ENCODE measurements at places on chromosomes 12 and 14.

- DNase-seq, result no peak
Measured at GRCh38 chr12:78470354-78471195, 394.0 kb upstream of the SYT1 start.

DNA sequence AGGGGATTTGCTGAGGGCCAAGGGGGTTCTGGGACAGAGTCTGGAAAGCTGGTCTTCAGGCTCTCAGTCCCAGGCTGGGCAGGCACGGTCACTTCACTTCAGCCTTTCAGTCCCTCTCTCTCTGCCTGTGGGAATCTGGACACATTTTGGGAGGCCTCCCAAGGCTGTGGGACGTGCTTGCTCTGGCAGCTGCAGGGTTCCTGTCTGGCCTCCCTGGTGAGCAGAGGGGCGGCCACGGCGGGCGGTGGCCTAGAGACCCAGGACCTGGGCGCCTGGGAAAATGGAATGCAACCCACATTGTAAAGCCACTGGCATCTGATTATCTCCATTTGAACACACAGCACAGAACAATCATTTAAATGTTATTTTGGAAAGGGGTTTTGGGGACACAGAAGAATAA, 10.1 kb upstream of the ALDH2 start:
- no peak for DNase-seq

- no peak for DNase-seq
Measured at GRCh38 chr12:16027002-16027401, 115.9 kb downstream of the DERA start.

DNA sequence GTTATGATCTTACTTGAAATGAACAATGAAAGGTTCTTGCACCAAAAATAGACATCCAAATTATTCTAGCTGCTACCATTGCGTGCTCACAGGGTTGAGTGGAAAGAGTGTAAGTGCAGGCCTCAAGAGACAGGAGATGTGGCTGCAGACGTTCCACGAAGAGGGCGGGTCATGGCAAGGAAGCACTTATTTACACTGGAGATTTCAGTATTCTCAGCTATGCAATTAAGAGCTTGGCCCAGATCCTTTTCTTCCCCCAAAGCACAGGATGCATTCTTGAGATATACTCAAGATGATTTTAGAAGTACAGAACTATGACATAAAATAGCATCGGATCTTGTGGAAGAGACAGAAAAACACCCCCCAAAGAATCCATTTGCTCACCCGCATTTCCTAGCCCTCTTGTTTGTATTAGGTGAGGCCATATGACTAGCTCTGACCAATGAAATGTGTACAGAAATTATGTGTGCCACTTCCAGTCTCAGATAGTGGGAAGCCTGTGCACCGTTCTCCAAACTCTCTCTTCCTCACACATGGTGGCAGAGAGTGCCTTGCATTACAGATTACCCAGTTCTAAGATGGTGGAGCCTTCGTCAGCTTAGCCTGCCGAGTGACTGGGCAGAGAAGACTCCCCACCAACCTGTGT, 261.4 kb downstream of the TTC8 start:
- DNase-seq, result no peak

- DNase-seq, result no peak
Measured at GRCh38 chr14:89424241-89424640, 7.2 kb upstream of the FOXN3 start.

- peak; percentile 96 for DNase-seq
Measured at GRCh38 chr14:24113801-24114531, 611 bp upstream of the DCAF11 start.

- no peak for DNase-seq
Measured at GRCh38 chr12:78793491-78793890, 71.1 kb upstream of the SYT1 start.

GRCh38 chr12:88763536-88764100, 183.3 kb upstream of the KITLG start:
- DNase-seq, result no peak

DNA sequence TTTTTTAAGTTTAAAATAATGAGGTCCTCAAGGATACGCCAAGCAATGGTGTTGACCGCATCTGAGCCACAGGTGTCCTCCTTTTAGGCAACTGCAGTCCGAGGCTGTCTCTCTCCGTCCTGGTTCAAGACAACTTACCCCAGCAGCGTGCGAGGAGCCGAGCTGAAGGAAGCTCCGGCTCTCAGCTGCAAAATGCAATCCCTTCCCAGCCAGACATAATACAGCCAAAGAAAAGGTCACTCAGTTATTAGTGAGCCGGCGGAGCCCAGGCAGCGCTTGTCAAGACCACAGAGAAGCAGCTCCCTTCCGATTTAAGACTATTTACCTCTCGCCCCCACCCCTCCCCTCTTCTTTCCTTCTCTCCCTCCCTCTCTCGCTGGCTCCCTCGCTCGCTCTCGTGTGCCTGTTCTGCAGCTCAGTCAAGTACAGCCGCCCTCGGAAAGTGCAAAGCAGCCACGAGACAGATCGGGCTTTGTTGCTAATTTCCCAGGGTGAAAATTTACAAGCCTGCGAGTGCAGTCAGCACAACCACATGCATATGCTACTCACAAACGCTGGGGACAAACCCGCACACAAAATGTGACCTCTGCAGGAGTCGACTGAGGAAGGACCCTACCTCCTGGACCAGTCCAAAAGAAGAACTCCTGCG, 363 bp upstream of the LMO3 start:
- DNase-seq, result no peak

GRCh38 chr14:103450416-103450815, 65.2 kb downstream of the MARK3 start:
- DNase-seq, result no peak

- no peak for DNase-seq
Measured at GRCh38 chr12:77973579-77973978, 142.9 kb downstream of the NAV3 start.

GRCh38 chr12:58384196-58384595, 442.8 kb downstream of the ATP23 start:
- no peak for DNase-seq

DNA sequence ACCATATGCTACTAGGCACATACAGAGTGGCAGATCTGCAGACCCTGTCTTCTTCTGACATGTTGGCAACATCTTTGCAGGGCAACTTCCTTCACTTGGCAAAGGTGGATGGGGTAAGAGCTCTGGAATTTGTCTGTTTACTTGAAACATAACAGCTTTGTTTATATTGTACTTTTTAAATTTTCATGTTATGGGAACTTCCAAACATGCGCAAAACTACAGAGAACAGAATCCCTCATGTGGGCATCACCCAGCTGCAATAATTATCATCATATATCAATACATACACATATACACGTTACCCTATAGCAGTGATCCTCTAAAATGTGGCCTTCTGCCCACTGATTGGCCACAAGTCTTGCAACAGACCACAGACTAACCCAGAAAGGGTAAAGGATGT, 103.4 kb downstream of the STAB2 start:
- no peak for DNase-seq

DNA sequence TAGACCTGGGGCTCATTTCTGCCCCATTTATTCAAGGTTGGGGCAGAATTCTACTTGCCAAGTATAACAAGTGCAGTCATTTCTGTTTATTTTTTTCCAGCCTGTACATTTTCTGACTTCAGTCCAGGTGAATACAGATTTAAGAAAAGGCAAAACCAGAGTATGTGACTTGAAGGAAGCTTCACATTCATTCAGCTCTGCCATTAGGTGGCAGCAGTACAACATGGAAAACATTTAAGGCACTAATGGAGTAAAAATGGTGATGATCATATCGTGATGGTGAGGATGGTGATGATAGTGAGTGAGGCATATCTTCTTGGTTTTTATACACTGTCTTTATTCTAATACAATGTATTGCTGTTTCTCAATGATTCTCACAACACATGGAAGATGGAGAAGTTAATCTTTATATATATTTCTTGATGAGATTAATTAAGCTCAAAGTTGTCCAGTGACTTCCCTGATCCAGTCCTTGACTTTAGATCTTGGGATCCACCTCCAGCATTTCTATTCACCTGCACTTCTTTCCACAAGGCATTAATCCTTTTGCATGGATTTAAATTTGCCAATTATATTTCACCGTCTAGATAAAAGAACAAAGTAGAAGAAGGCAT, 176.7 kb upstream of the SEL1L start:
- no peak for DNase-seq

GRCh38 chr12:14076538-14076937, 95.1 kb upstream of the GRIN2B start:
- no peak for DNase-seq

DNA sequence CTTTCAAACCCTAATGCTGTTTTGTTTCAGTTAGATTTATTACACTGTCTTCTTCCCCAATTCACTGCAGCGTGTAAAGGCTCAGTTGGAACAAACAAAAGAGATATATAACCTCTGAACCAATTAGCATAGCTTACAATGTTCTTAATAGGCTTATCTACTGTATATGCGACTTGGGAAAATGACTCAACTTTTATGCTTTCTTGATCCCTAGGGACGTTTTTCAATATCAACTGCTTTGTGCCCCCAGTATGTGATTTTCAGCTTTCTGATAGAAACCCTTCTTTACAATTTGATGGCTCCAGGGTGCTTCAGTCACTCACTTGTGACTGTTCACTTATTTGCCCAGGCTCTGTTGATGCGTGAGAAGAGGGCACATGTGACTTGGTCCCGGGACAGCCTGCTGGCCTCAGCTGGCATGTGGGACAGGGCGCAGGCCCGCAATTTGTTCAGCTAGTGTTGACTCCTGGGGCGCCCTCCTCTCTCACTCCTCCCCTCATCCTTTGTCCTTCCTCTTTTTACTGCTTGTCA, 107.1 kb downstream of the TMTC2 start:
- no peak for DNase-seq

GRCh38 chr12:102765736-102766135, 151.3 kb downstream of the PAH start:
- DNase-seq, result no peak

DNA sequence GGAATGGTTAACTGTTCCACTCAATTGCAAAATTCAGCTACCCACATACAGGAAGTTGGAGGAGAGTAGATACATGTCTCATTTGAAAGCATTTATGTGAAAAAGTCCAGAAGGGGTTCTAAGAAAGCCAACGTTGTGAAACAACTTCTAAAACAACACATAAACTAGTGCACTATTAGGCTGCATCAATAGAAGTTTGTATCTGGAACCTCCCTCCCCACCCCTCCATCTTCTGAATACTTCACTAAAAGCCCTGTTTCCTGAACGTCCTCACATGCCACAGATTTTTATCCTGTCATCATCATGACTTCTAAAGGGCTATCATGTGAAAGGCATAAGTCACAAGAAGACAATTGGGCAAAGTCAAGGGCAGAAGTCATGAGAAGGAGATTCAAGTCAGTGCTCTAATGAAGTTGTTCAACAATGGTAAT, 5.5 kb downstream of the KRT79 start:
- DNase-seq, result no peak

DNA sequence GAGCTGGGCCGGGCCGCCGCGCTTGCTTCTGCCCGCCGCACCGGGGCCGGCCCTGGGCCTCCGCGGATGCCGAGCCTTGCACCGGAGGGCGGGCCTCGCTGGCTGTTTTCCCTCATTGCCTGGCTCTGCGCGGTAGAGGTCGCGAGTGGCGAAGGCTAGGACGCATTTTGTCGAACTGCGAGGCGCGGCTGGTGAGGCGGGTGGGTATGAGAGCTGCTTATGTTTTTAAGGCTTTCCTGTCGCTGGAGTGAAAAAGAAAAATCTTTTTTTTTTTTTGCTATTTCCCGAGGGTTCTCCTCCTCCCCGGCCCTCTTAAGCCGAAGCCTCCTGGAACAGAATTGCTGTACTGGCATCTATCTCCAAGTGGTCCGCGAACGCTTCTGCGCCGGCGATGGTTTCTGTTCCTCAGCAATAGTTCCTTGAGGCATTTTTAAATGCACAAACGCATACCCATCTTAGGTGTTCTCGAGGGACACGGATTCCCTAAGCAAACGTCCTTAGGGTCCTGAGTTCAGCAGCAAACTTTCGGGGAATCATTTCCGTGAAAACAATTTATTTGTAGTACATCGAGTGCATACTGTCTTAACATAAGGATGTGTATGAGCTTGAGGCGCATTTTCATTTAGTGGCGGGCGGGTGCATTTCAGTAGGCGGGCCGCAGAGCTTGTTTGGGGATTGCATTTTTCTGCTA, 631 bp downstream of the RESF1 start:
- peak; percentile 87 for DNase-seq

DNA sequence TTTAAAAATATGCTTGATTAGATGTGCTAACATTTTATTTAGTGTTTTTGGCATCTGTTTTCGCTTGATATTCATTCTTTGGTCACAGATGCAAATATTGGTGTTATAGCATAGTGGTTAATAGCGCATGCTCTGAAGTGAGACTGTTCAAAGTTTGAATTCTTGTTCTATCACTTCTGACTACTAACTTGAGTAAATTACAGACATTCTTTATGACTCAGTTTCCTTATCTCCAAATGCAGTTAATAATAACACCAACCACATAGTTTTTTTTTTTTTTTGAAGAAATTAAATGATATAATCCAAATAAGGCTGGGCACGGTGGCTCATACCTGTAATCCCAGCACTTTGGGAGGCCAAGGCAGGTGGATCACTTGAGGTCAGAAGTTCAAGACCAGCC, 81.0 kb downstream of the TMX1 start:
- DNase-seq, result no peak

- DNase-seq, result no peak
Measured at GRCh38 chr12:19575337-19576243, 136.3 kb downstream of the AEBP2 start.

DNA sequence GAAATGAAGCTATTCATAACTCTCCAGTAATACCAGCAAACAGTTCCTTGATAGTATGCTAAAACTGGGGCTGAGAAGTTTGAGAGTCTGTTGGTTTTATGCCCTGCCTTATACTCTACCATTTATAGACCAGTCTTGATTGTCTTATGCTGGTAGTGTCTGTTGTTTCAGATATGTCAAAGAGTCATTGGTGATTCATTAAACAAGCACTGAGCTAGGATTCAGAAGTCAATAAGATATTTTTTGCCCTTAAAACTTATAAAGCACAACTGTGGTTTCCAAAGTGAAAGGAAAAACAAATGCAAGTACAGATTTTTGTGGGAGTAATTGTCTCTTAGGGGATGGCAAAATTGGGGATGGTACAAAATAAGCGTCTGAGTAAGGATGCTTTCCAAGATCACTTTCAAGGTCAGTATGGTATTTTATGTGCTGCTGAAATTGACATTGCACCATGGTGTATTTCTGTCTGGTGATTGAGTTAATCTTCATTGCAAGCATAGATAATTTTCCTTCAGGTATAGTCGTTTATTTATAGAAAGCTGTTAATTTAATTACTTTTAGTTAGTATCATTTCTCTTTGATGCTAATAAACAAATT, 289.5 kb upstream of the E2F7 start:
- no peak for DNase-seq

GRCh38 chr12:56718149-56718548, 7.0 kb downstream of the NACA start:
- DNase-seq, result no peak

- DNase-seq, result no peak
Measured at GRCh38 chr12:121048442-121048841, 9.4 kb upstream of the OASL start.

DNA sequence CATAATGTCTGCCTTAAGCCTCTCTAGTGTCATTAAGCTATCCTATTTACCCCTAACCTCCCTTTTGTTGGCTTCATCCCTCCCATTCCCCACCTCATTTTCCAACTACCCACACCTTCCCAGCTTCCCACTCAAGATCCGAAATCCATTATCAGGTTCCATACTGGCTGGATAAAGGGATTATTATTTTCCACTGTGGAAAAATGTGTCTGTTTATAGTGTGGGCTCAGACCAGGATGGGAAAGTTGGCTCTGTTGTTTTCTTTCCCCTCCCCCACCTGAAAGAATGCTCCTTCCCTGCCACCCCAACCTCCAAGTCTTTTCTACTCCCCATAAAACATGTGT, 49.8 kb downstream of the SUSD6 start:
- no peak for DNase-seq

GRCh38 chr12:42617622-42618021, 28.1 kb upstream of the PRICKLE1 start:
- DNase-seq, result no peak

GRCh38 chr14:41957459-41957858, 350.8 kb downstream of the LRFN5 start:
- DNase-seq, result no peak

Data from posterior vena cava (tissue), 2 donors.